Activated naive CD4-positive, alpha-beta T cell treated with anti-CD3 and anti-CD28 coated beads, Interleukin-2, amount 50 U/mL, for 72 hours (primary cell): ENCODE measurements at places on chromosomes 7 and 10. TPM values are rescaled to one million over a fixed set of nuclear protein-coding genes. Genes with fewer than 3 reads are reported as not detected.

Gene UFSP1
- total RNA-seq = 2.4 TPM

Gene CALML3
- not detected for total RNA-seq

Gene PLAU
- total RNA-seq = 0.14 TPM

Gene MYH16
- total RNA-seq = not detected

Gene STK31
- 0.07 TPM for total RNA-seq

Gene EBLN1
- not detected for total RNA-seq

Gene FGFBP3
- 0.25 TPM for total RNA-seq

Gene SPDYE3
- total RNA-seq = not detected

Gene C10orf62
- total RNA-seq = not detected

Gene CFAP46
- 0.45 TPM for total RNA-seq

Gene CACNB2
- total RNA-seq = not detected

Gene ERVW-1
- not detected for total RNA-seq

Gene OR2A5
- total RNA-seq = not detected

Gene OR6V1
- not detected for total RNA-seq

Gene CALML5
- total RNA-seq = not detected

Gene SORCS1
- total RNA-seq = not detected

Gene FOXI2
- total RNA-seq = not detected

Gene CCDC6
- total RNA-seq = 66.0 TPM

Gene FAM53B
- total RNA-seq = 6.1 TPM

Gene ZNF438
- 3.7 TPM for total RNA-seq

Gene DLX6
- total RNA-seq = not detected

Gene GLCCI1
- 20.9 TPM for total RNA-seq
